NCI-H187 treated with DMSO at 0.1 percent for 48 hours (cell line): ENCODE measurements at places on chromosomes 12 and 14.

- DNase-seq: no peak
Measured at GRCh38 chr14:70871863-70872677, 35.2 kb upstream of the PCNX1 start.

DNA sequence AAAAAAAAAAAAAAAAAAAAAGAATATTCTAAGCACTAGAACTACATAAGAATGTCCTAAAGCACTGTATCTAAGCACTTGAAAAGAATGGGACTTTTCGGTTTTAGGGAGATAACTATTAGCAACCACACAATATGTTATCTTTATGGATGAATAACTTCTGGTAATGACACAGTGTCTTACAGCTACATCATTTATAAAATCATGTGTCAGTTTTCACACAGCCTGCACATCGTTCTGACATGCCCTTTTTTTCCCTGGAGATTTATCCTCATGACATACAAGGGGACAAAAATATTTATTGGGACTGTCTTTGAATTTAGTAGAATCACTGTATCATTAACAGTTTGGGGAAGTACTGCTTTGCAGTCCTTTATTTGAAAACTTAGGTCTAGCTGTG is 17.3 kb downstream of the TMEM19 start:
- no peak for DNase-seq

DNA sequence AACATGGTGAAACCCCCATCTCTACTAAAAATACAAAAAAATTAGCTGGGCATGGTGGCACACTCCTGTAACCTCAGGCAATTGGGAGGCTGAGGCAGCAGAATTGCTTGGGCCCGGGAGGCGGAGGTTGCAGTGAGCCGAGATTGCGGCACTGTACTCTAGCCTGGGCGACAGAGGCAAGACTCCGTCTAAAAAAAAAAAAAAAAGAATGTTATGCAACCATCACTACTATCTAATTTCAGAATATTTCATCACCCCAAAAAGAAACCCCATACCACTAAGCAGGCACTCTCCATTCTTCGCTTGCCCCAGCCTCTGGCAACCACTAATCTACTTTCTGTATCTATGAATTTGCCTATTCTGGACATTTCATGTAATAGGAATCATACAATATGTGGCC is 68.8 kb upstream of the AMN start:
- DNase-seq: no peak

DNA sequence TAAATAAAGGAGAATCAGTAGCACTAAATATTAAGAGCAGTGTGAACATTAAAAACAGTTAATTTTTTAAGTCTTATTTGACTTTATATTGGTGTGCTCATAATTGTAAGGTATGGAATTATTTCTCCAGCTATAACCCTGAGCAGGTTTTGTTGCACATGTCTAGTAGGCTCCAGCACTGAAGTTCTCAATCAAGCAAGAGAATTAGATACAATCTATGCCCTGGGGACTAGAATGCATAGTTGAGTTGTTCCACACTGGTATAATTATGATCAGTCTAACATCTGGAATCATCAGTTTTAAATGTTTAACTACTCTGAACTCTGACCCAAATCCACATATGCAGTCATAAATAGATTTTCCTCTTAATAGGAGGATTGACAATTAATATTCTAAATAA is 257.8 kb upstream of the ARHGAP5 start:
- no peak for DNase-seq

- no peak for DNase-seq
Measured at GRCh38 chr14:75711796-75712211, 50.8 kb downstream of the TTLL5 start.

GRCh38 chr12:130602251-130602650 is 113.8 kb downstream of the RIMBP2 start:
- DNase-seq: no peak

- DNase-seq: no peak
Measured at GRCh38 chr14:55126932-55127459, 2.1 kb upstream of the LGALS3 start.

DNA sequence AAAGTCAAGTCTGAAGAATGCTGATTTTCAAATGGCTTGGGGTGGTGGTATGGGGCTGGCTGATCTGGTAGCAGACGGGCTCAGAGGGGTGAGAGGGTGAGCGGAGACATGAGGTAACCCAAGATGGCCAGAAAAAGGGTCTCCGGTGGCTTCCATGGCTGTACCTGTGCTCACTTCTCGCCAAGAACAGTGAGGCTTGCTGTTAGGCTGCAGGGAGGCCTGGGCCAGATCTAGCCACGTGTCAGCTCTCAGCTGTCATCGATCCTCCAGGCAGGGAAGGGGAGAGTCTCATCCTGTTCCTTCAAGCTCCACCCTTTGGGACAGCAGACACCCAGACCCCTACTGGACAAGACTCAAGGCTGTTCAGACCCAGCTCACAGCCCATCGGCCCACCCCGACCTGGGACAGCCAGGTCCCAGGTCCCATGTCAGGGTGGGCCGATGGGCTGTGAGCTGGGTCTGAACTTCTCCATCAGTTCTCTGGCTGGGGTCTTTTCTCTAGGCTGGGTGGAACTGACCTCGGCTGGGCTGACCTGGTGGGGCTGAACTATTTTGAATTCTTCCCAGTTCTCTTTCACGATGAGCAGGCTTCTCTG is 9.0 kb downstream of the LRTM2 start:
- no peak for DNase-seq

GRCh38 chr12:132079200-132079599 is 64.9 kb downstream of the DDX51 start:
- DNase-seq: no peak

- no peak for DNase-seq
Measured at GRCh38 chr14:68367536-68367935, 425.3 kb downstream of the ZFP36L1 start.

GRCh38 chr12:43210485-43211192 is 341.4 kb downstream of the ADAMTS20 start:
- no peak for DNase-seq

GRCh38 chr12:11756523-11756922 is 107.0 kb downstream of the ETV6 start:
- DNase-seq: no peak

DNA sequence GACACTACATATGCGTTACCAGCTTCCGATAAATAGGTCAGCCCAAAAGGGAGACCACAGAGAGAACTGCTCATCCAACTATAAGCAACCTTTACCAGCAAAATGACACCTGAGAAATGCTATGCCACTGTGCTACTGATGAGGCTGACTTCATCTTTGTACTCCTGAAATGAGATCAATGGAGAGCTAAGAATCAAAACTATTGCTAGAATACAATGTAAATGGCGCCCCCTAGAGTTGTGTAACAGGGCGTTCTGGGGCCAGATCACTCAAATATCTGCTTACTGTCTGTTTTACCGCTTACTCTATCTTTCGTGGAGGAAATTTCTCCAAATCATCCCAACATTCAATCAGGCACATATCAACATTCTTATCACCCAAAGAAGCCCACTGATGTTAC is 4.6 kb downstream of the ZNF384 start:
- no peak for DNase-seq

GRCh38 chr12:58224536-58225105 is 283.3 kb downstream of the ATP23 start:
- DNase-seq: no peak

GRCh38 chr12:106123551-106124081 is 15.1 kb downstream of the NUAK1 start:
- no peak for DNase-seq

DNA sequence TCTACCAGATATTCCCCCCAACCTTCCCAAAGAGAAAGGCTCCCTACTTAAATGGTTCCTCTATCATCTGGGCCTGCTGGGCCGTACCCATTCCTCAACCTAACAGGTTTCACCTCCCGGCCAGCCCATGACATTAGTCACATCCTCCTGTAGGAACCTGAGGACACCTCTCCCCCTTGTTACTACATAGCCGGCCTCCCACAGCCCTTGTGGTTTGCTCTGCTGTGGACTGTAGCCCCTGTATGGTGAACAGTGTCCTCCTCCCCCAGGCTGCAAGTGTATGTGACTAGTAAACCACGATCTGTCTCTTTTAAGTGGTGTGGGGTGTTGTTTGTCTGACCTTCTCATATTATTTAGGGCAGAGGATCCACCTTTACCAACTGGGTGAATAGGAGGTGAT is 371.7 kb downstream of the RGS6 start:
- no peak for DNase-seq

GRCh38 chr12:120741476-120742421 is 16.1 kb downstream of the ACADS start:
- DNase-seq: no peak

GRCh38 chr12:14322403-14322802 is 43.1 kb upstream of the ATF7IP start:
- no peak for DNase-seq

DNA sequence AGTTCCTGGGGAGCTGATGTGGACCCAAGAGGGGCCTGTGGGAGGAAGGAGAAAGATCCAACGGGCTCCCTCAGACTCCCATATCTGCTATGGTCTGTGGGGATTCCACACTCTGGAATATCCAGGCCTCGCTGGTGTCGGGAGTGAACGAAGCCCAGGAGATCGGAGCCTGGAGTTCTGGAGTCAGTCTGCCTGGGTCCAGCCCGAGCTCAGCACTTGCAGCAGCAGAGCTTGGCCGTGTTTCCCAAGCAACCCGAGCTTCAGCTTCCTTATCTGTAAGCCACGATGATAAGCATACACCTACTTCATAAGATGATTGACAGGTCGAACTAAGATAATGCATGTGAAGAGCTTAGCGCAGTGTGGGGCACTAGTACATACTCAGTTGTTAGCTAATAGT is 10.1 kb downstream of the LTBP2 start:
- no peak for DNase-seq

- DNase-seq: no peak
Measured at GRCh38 chr12:130438243-130438620, 100.5 kb downstream of the PIWIL1 start.

DNA sequence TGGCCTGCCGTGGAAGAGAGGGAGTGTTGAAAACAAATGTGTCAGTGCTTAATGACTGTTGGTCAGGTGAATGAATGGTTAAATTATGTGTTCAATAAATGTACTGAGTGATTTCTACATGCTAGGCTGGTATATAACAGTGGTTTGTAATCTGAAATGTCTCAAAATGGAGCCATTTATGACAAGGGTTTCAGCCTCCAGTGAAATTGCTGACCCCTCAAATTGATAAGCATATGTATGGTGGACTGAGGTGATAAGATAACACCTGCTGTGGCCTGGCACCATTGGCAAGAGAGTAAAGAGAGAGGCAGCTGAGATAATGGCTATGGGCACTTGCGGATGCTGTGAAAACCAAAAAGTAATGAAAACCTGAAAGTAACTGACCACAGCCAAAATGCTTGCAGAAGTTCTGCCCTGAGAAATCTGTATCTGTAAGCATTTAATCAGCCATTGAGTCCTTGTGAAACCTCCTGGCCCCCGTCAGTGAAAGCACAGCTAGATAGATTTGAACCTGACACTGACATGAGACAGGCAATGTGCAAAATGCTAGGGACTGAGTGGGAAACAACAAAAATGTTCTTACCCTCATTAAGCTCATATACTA is 1.4 kb upstream of the BCAT1 start:
- DNase-seq: no peak

- DNase-seq: no peak
Measured at GRCh38 chr14:25001601-25002000, 48.3 kb downstream of the STXBP6 start.

DNA sequence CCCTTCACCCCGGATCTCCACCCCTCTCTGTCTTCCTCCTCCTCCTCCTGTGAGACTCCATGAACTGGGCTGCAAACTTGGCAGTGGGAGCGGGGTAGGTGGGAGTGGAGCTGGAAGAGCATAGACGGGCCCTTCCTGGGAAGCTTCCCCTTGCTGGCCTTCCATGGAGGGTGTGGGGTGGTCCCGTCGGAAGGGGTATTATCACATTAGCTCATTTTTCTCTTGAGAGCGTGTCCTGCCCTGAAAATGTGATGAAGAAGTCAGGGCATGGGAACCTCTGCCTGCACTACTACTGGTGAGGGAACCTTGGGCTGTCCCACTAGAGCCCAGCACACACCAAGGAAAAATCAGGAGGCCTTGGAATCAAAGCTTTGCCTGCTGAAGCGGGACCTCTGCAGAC is 66.5 kb downstream of the CACNA1C start:
- DNase-seq: no peak

DNA sequence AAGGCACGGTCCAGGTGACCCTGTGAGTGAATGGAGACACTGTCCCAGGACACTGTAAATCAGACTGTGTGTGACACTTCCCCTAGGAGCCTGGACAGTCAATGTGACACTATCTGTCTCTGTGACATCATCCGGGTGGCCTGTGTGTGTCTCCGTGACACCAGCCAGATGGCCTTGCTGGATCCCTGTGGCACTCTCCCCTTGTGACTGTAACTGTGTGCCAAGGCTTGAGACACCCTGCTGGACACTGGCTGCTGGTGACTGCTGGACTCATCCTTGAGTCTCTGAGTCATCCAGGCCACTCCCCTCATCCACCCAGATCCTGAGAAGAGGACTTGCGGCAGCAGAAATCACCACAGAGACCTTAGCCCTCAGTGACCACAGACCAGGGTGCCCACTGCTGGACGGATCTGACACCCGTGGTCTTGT is 51.6 kb downstream of the MVK start:
- DNase-seq: no peak

GRCh38 chr14:29709490-29709889 is 218.2 kb downstream of the PRKD1 start:
- no peak for DNase-seq

DNA sequence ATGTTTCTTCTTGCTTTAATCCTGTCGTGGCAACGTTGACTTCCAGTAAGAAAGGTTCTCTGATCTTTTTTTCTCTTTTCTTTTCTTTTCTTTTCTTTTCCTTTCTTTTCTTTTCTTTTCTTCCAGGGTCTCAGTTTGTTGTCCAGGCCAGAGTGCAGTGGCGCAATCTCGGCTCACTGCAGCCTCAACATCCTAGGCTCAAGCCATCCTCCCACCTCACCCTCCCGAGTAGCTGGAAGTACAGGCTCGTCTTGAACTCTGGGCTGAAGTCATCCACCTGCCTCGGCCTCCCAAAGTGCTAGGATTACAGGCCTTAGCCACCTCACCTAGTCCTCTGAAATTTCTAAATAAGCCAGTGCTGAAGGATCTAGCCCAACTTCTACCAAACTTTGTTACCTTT is 1.3 kb upstream of the MAP3K9 start:
- no peak for DNase-seq

DNA sequence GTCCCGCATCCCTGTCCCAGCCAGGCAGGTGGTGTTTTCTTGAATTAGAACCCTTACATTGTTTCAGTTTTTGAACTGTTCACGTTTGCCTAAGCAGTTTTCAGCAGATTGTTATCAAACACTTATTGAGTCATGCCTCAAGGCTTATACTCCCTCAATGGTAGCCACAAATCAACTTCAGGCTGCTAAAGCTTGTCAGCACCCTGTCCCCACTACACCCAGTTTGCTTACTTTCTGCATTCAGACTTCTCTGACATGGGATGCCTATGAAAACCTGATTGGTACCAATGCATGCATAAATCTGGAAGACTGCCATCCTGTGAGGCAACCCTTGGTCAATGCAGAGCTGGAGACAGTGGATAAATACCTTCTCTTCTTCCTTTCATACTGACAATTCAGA is 225.4 kb downstream of the BTG1 start:
- no peak for DNase-seq

GRCh38 chr14:37114002-37114401 is 58.4 kb downstream of the SLC25A21 start:
- DNase-seq: no peak

- no peak for DNase-seq
Measured at GRCh38 chr12:50314636-50315312, 31.5 kb upstream of the LIMA1 start.
